ENCODE measurements at places on chromosomes 2 and 18.
A peak's percentile ranks its signal among the peaks of the same experiment; 100 is the strongest.

DNA sequence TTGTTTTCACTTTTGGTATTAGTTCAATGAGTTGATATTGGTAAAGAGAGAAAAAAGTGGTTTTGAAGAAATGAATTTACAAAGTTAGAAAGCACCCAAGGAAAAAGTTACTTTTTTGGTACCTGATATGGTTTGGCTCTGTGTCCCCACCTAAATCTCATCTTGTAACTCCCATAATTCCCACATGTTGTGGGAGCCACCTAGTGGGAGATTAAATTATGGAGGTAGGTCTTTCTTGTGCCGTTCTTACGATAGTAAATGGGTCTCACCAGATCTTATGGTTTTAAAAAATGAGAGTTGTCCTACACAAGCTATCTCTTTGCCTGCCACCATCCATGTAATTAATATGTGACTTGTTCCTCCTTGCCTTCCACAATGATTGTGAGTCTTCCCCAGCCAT, 965.6 kb upstream of the NRXN1 start:
- DNase-seq = no peak

GRCh38 chr2:75627902-75628504, 18.6 kb upstream of the MRPL19 start:
- peak; percentile 26 for DNase-seq

GRCh38 chr18:35144698-35145097, 96.1 kb upstream of the ZNF397 start:
- DNase-seq = no peak

DNA sequence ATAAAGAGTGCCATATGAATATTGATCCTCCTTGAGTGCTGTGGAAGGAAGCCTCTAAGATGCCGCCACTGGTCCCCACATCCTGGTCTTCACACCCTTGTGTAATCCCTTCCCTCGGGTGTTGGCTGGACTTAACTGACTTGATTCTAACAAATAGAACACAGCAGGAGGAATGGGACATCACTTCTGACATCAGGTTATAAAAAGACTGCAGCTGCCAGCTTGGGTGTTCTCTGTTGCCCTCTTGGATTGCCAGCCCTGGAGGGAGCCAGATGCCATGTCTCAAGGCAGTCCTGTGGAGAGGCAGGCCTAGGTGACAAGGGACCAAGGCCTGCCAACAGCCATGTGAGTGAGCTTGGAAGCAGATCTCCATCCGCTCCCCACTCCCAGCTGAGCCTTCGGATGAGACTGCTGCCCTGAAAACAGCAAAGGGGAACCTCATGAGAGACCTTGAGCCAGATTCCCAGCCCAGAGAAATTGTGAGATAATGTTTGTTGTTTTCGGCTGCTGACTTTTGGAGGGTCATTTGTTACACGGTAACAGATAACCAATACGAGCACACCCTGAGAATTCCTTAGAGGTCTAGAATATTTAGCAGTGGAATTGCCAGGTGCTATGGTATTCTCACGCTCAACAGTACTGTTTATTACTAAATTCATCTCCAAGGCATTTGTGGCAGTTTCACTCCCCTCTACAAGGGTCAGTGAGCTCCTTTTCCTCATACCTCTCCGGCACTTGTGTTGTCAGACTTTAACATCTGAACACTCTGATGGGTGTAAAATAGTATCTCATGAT, 32.5 kb downstream of the HPCAL1 start:
- no peak for DNase-seq

GRCh38 chr18:44507729-44508325, 172.9 kb upstream of the SETBP1 start:
- no peak for DNase-seq

DNA sequence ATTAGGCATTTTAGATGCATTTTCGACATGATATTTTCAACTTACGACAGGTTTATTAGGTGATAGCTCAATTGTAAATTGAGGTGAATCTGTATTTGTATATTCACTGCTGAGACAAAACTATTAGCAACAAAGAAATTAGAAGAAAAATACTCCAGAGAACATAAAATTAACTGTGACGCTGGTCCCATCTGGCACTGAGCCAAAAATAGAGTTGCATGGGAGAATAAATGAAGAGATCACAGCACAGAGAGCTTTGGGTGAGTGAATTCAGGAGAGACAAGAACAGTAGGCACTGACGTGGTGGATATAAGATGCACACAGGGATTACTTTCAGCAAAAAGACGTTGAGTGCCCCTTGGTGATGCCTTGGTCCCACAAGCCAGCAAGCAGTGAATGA, 306.2 kb upstream of the RAB6C start:
- DNase-seq = no peak

DNA sequence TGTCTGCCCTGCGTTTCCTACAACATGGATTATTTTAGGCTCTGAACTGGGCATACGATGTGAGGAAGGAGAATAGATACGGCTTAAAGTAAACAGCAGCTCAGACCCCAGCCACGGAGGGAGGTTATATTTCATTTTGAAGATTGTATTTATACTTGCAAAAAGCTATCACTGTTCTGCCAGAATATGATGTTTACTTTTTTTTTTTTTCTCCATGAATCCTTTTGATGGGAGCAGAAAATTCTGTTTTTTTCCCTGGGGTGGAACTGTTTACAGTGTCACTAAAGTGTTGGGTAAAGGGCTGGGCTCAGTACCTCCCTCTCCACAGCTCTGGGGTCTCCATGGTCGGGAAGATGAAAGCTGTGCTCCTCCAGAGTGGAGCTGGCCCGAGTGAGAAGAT, 13.1 kb downstream of the PCARE start:
- no peak for DNase-seq

DNA sequence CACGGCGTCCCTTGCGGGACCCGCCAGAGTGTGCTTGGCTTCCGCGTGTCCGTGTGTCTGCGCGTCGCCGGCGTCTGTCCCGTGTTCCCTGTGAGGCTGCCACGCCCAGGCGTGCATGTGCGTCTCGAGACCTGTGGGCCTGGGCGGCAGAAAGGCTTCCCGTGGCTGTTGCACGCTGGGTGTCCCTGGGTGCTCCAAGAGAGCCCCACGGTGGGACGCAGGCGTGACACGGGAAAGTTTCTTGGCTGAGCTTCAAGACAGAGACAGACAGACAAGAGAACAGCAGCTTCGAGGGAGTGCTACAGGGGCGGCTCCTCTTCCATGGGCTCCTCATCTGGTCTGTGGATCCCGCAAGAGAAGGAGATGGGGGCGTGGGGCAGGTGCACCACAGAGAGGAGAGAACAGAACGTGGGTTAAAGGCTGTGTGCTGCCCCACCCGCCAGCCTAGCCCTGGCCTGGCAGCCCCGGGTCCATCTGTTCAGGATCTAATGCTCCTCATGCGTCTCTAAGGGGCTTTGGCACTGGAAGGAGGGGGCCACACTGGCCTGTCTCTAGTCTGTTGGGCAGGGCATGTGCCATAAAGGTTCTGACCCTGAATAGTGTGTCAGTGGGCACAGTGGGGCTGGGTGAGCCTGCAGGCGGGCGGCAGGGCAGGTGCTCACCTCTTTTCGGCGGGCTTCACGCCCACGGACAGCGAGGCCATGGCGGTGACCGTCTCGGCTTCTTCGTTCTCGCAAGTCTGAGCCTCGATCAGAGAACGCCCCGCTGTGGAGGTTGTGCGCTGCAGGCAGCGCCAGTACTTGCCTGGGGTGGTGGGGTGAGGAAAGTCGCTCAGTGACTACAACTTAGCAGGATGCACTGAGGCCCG, 205.1 kb downstream of the TWIST2 start:
- DNase-seq = no peak

DNA sequence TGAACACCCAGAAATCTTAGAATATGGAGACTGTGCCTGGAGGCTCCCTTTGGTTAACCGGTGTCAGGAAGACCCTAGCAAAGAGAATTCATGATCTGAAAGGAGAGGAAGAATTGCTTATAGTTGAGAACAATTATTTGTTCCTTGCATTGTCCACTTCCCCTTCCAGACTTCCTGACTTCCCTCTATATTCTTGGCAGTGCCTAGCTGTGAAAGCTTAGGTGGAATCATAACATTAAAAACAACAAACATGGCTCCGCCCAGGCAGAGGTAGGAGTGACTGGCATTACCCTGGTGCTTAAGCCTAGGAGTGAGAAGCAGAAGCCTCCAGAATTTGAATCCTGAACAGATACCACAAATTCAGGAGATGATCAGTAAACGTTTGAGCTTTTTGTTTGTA, 1.9 kb downstream of the TTL start:
- DNase-seq = no peak

DNA sequence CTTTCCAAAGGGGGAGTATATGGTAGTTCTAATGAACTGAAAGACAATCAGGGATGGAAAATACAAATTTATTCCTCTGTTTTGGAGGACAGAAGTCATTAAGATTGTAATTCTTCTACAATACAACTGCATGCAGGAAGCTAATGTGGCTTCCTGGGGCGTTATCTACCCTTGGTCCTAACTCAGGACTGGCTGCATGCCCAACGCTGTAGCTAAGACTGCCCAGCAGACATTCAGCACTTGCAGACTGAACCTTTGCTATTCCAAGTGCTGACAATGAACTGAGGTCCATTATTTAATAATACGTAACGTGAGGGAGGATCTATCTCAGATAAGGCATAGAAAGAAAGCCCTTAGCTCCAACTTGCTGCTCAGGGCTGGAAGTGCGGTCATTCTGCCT, 53.2 kb downstream of the ZAP70 start:
- no peak for DNase-seq

DNA sequence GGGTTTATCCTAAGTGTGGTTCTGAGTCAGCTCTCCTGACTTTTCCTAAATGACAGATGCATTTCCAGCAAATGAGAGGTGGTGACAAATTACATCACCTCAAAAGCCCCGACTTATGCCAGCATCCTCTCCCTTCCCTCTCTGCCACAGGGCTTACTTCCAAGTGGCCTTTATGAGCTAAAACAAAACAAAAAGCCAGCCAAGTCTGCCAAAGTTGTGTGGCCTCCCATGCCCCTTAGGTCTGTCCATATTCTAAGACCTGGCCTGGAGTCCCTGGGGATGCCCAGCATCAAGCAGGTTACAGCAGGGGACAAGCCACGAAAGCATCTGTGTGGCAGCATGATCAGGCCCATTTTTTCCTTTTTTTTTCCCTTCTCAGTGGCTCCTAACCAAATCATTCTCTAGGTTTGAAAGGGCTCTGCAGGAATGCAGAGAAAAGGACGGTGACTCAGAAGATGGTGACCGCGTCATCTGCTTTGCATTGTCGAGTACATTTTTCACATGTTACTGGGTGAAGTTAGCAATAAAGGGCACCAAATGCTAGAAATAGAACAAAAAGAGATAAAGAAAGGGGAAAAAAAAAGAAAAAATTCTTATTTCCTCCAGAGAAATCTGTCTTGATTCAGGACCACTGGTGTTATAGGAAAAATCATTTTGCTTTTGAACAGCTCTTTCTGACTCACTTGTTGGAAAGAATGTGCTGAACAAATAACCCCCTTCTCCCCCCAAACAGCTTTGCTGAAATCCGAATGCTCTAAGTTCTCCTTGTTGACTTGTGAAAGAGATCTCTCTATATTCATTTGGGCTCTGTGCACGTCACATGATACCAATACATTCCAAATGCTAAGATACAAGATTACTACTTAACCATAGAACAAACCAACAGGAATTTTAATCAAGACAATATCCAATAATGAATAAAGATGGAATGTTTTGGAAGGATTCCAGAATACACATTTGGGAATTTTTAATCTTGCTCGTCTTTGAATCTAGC, 178.7 kb downstream of the EN1 start:
- DNase-seq = no peak

- DNase-seq = no peak
Observed at GRCh38 chr18:39241534-39241933, 1675.9 kb upstream of the CELF4 start.

Data from nucleus accumbens (tissue), 56 donors.